Amniotic stem cell (primary cell): ENCODE measurements at places on chromosomes 16 and 17.

DNA sequence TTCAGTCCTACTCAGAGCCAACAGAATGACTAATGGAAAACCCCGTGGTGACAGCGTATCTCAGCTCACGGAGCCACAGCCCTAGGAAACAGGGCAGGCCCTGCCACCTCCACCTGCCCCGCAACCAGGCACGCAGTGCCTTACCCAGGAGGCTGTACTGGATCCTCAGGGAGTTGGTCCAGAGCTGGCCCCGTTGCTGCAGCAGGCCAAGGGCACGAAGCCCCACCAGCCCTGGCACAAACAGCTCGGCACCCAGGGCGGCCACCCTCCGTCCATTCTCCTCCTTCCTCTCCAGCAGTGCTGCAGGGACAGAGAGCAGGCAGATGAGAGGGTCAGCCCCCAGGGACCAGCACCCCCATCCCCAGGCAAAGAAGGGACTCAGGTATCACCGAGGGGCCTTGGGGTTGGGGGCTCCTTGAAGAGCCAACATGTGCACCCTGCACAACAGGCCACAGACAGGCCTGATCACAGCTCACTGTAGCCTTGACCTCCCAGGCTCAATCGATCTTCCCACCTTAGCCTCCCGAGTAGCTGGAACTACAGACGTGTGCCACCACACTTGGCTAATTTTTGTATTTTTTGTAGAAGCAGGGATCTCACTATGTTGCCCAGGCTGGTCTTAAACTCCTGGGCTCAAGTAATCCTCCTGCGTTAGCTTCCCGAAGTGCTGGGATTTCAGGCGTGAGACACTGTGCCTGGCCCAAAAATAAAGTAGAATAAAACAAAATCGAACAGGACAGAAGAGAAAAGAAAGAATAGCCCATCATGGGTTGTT is 115.7 kb downstream of the RMI2 start:
- DNase-seq, result no peak

DNA sequence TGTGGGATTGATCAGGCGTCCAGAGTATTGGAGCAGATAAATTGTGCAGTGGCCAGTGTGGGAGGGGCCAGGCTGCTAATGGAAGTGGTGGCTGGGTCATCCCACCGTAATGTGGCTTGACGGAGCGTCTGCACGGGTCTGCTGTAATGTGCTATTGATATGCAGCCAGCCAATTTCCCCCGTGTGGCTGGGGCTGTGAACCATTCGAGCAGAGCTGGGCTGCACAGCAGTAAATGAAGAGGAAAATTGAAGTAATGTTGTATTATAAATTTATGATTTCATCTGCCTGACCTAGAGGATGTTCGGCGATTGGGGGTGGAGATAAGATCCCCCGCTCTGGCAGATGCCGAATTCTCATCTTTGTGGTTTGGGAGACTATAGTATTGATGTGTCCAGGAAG is 121.5 kb downstream of the CCDC182 start:
- DNase-seq, result no peak

DNA sequence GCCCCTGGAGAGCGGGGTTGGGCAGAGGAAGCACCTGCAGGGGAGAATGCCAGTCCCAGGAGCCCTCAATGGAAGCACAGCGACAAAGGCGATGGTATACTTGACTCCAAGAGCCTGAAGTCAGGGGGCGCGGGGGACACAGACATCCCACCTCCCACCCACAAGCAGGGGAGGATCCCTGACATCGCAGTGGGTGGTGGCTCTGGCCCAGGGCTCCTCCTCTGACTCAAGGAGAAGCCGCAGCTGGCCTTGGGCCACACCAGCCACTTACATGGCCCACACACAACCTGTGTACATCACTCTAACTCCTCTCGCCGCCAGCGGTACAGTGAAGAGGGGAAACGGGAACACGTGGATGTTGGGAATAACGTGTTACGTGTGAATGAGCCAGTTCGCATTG is 44.3 kb downstream of the FZD2 start:
- DNase-seq, result no peak

GRCh38 chr16:48617104-48617705 is 7.2 kb upstream of the N4BP1 start:
- DNase-seq, result no peak

GRCh38 chr17:73787076-73788059 is 143.1 kb upstream of the SDK2 start:
- DNase-seq, result no peak

- DNase-seq, result no peak
Observed at GRCh38 chr16:72201387-72201786, 29.4 kb upstream of the PMFBP1 start.

DNA sequence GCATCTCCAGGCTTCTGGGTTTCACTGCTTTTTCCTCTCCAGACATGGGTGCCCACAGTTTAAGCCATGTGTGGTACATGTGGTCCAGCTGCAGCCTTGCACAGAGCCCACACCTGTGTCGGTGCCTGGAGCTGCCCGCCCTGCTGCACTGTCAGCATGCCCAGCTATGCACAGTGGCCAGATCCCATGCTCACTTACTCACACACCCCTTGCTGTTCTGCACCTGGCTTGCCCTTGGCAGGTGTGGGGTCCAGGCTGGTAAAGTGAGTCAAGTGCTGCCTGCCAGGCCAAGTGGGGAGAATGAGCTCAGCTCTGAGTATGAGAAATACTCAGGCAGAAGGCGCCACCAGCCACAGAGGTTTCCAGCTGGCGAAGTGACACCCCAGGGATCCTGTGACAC is 739.9 kb downstream of the CDH11 start:
- DNase-seq, result no peak

GRCh38 chr17:57555636-57556175 is 189.4 kb downstream of the CCDC182 start:
- DNase-seq, result no peak

DNA sequence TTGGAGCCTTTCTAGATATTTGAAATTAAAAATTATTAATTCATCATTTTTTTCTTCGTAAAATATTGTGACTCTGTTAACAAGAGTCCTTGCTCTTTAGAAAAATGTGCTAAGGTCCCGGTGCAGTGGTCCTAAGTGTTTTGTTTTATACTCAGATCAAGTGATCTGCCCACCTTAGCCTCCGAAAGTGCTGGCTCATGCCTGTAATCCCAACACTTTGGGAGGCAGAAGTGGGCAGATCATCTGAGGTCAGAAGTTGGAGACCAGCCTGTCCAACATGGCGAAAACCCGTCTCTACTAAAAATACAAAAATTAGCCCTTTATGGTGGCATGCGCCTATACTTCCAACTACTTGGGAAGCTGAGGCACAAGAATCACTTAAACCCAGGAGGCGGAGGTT is 82.6 kb upstream of the LGALS9 start:
- DNase-seq, result no peak

DNA sequence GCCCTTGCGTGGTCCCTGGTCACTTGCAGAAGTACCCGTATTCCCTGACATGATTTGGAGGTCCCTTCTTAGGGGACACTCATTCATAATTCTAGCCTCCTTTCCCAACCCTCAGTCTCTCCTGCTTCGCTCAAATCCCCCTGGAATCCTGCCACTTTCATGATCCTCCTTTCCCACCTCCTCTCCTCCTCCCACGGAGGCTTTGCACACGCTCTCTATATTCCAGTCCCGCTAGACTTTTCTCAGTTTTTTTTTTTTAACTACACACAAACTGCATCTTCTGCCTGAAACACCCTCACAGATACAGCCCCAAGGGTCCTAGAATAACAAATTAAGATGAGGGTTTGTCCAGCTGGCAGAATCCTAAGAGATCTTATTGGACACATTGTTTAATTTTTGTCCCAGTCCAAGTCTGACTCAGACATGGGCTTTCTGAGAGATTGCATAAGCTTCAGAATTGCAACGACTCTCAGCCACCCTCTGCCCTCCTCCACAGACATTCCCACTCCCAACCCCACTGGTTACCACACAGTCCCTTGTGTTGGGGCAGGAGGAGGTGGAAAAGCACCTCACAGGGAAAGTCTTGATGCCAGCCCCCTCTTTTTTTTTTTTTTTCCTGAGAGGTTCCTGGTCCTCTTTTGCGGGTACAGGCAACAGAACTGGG is 739.5 kb upstream of the EEF2KMT start:
- no peak for DNase-seq

GRCh38 chr17:57979076-57979475 is 9.0 kb downstream of the VEZF1 start:
- no peak for DNase-seq

GRCh38 chr16:11401161-11402050 is 56.1 kb downstream of the RMI2 start:
- DNase-seq, result no peak

- no peak for DNase-seq
Observed at GRCh38 chr16:60274431-60275019, 1540.4 kb upstream of the GOT2 start.

- DNase-seq, result no peak
Observed at GRCh38 chr16:12639044-12639443, 164.6 kb downstream of the CPPED1 start.

- no peak for DNase-seq
Observed at GRCh38 chr16:58492735-58493134, 7.2 kb upstream of the NDRG4 start.

DNA sequence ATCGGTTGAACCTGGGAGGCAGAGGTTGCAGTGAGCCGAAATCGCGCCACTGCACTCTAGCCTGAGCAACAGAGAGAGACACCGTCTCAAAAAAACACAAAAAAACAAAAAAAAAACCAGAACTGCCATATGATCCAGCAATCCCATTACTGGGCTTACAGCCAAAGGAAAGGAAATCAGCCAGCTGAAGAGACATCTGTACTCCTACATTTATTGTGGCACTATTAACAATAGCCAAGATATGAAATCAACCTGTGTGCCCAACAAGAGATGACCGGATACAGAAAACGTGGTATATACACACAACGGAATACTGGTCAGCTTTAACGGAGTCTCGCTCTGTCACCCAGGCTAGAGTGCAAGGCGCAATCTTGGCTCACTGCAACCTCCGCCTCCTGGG is 14.6 kb downstream of the FANCA start:
- DNase-seq, result no peak

GRCh38 chr16:62974424-62974823 is 938.2 kb upstream of the CDH8 start:
- DNase-seq, result no peak

DNA sequence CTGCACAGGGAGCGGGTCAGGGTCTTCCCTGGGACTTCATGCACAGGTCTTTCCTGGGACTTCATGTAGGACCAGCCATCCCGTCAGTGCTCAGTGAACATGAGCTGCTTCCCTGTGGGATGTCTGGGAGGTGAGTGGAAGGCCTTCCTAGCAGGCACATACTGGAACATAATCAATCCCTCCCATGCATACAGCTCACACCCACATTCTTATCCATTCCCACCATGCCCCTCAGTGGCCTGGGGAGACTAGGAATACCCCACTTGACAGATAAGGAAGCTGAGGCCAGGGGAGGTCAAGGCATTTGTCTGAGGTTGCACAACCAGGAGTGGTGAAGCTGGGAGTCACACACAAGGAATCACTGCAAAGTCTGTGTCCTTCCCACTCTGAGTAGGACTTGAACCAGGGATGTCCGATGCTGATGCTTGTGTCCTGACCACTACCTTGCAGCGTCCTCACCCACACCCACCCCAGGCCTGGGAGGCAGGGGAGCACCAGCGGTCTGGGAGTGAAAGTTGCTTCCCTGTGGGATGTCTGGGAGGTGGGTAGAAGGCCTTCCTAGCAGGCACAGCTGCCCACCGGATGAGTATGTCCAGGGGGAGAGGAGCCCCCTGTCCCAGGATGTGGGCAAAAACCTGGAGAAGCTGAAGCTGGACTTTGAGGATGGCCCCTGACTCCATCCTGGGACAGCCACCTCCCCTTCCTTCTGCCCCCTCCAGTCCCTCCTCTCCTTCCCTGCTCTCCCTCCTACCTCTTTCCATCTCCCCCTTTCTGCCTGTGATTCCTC is 1.0 kb upstream of the NLRC5 start:
- no peak for DNase-seq

- DNase-seq, result no peak
Observed at GRCh38 chr17:80822021-80822699, 169.5 kb upstream of the CHMP6 start.

GRCh38 chr16:12801511-12802042 is 2.1 kb downstream of the CPPED1 start:
- DNase-seq, result peak; percentile 71

GRCh38 chr16:77063676-77064016 is 127.3 kb upstream of the MON1B start:
- DNase-seq, result no peak

DNA sequence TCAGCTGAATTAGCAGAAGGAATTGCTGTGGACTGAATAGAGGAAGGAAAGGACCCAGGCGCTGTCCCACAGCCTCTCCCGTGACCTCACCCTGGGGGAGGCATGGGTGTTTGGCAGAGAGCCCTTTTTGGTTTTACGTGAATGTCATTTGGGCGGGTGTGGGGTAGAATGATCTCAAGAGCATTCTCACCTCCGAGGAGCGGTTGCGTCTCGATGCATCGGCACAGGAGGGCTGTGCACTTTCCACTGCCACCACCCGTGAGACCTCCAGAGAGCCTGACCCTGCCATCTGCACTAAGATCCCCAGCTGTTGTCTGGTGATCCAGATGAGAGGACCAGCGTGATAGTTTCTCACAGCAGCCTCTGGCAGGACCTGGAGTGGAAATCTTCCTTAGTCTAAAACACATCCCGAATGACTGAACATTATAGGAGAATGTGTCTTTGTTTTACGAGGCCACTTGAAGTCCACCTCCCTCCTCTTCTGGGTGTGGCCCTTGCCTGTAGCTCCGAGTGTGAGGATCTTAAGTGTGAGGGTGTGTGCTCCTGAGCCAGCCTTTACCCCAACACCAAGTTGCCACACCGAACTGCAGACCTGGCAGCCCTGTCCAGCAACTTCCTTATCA is 29.3 kb downstream of the FOXK2 start:
- DNase-seq, result no peak

- no peak for DNase-seq
Observed at GRCh38 chr17:21215935-21216334, 2.0 kb upstream of the TMEM11 start.

- no peak for DNase-seq
Observed at GRCh38 chr17:68057531-68057952, 22.0 kb downstream of the KPNA2 start.

DNA sequence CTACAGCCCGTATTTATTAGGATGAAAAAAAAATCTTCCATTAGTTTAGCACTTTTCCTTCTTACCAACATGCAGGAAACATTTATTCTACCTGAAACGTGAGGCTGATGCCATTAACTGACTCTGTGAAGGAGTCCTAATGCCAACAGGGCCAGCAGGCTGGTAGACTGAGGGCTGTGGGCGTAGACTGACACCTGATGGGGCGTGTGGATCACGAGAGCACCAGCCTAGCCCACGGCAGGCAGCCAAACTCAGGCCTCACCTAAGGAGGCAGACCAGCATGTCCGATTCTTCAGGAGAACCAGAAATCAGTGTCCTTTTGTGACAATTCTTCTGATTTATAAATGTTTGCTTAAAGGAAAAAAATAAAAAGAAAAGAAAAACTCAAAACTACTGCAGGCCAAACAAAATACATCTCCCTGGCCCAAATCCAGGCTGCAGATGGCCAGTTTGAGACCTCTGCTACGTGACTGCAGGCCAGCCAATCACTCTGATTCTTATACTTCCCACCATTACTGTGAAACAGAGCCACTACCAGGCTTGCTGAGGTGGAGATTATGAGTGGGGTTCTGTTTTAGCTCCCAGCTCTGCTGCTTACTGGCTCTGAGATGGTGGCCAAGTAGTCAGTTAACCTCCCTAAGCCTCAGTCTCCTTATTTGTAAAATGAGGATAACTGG is 66.5 kb downstream of the GNAO1 start:
- DNase-seq, result no peak

GRCh38 chr16:59328961-59329360 is 594.8 kb upstream of the GOT2 start:
- DNase-seq, result no peak

- DNase-seq, result no peak
Observed at GRCh38 chr17:79711715-79712305, 18.9 kb upstream of the ENPP7 start.
